Cardiac septum (tissue), 1 donor: ENCODE measurements at places on chromosomes 7 and 10. TPM values are rescaled to one million over a fixed set of nuclear protein-coding genes. Genes with fewer than 3 reads are reported as not detected.

Gene CALHM1
- total RNA-seq = not detected

Gene GATA3
- 1.2 TPM for total RNA-seq

Gene DYNC1I1
- total RNA-seq = 24.3 TPM

Gene PPP1R17
- total RNA-seq = not detected

Gene ACTR3C
- 4.6 TPM for total RNA-seq

Gene TBC1D12
- total RNA-seq = 6.3 TPM

Gene YAE1
- total RNA-seq = 15.9 TPM

Gene GNAI1
- total RNA-seq = 11.3 TPM

Gene MACC1
- 0.13 TPM for total RNA-seq

Gene ITGA8
- 2.5 TPM for total RNA-seq

Gene ECHS1
- total RNA-seq = 152 TPM

Gene IDI2
- total RNA-seq = 0.51 TPM

Gene MRM2
- 15.6 TPM for total RNA-seq

Gene MRLN
- total RNA-seq = not detected

Gene CYTH3
- total RNA-seq = 24.9 TPM

Gene ASB10
- total RNA-seq = 17.3 TPM

Gene MLXIPL
- 0.65 TPM for total RNA-seq

Gene CREB5
- 43.1 TPM for total RNA-seq

Gene GHRHR
- not detected for total RNA-seq

Gene ACSM6
- 0.30 TPM for total RNA-seq

Gene TAF6
- 26.6 TPM for total RNA-seq

Gene PCDH15
- 0.57 TPM for total RNA-seq

Gene SPRN
- total RNA-seq = not detected

Gene AMPH
- total RNA-seq = 6.7 TPM

Gene HECW1
- not detected for total RNA-seq

Gene TMEM270
- total RNA-seq = not detected

Gene KIF11
- 0.59 TPM for total RNA-seq

Gene CNPY1
- not detected for total RNA-seq

Gene UPK3BL1
- total RNA-seq = 10.3 TPM

Gene CYP26C1
- not detected for total RNA-seq

Gene SEMA3E
- 0.70 TPM for total RNA-seq

Gene WEE2
- not detected for total RNA-seq

Gene JCAD
- total RNA-seq = 19.3 TPM
